HFFc6 (cell line): ENCODE measurements at places on chromosomes 16 and 17.

DNA sequence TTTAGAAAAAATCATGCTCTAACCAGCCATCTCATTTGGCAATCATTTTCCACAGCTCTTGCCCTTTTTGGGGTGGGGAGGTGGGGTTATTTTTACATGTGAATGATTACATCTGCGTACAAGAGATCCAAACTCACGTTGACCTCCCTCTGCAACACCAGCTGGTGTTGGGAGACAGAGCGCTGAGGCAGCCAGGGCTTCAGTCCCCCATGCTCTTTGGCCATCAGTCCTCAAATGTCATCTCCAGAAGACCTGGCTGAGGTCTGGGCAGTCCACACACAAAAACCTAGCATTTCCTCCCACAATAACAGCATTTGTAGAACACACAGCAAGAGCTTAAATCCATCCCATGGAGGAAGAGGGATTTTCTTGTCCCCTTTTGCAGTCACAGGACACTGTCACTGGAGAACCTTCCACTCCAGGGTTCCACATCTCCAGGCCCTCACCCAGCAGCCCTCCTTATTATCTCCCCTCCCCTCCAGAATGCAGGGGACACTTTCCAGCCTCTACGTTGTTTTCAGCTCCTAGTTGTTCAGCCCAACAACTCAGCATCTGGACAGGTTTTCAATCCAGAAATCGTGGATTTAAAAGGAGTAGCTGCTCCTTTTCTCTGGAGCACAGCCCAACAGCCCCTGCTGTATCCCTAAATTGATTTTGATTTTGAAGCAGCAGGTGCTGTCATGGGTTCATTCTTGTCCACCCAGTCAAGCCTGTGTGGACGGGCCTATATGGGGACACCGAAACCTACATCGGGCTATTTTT is 21.1 kb downstream of the MEOX1 start:
- DNase-seq = no peak

DNA sequence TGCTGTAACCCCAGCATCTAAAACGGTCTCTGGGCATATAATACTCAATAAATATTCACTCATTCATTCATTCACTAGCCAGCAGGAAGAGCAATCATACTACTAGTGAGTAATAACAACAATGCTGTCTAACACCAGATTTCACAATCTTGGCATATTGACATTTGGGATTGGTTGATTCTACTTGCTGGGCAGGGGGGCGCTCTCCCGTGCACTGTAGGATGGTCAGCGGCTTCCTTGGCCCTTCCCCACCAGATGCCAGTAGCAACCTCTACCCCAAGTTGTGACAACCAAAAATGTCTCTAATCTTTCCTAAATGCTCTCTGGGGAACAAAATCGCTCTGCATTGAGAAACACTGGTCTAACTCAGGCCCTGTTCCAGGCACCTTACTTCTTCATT is 20.7 kb downstream of the WFDC1 start:
- DNase-seq = no peak

DNA sequence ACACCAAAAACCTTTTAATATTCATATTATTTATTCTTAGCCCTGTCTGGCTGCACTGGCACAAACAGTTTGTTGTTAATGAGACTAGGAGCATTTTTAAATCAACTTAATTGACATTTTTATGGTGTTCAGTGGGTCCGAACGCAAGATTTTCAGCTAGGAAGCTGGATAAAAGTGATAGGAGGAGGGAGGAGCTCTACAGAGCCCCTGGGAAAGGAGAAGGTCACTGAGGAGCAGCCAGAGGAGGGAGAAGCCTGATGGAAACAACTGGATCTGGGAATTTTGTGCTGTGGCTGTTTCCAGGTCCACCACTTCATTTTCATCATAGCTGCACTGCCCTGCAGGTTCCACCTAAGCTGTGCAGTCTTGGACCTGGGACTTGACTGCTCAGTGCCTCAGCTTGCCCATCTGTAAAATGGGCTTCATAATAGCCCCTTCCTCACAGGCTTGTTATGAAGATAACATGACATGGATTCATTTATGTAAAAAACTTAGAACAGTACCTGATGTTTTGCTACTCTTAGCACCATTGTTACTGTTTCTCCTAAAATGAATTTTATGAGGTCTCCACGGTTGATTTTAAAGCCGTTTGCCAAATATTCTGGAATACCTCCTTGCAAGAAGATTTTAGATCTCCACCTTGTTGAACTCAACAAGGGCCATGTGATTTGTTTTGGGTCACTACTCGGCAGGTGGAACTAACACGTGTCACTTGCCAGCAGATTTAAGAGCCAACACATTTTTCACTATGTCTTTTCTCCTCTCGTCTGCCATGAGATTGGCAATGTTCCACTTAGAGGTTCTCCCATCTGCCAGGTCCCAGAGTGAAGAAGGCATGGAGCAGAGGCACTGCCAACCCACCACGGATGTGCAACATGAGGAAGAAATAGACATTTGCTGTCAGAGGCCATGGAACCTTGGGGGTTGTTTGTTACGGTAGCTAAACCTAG is 18.7 kb upstream of the GRIN2A start:
- DNase-seq = no peak

DNA sequence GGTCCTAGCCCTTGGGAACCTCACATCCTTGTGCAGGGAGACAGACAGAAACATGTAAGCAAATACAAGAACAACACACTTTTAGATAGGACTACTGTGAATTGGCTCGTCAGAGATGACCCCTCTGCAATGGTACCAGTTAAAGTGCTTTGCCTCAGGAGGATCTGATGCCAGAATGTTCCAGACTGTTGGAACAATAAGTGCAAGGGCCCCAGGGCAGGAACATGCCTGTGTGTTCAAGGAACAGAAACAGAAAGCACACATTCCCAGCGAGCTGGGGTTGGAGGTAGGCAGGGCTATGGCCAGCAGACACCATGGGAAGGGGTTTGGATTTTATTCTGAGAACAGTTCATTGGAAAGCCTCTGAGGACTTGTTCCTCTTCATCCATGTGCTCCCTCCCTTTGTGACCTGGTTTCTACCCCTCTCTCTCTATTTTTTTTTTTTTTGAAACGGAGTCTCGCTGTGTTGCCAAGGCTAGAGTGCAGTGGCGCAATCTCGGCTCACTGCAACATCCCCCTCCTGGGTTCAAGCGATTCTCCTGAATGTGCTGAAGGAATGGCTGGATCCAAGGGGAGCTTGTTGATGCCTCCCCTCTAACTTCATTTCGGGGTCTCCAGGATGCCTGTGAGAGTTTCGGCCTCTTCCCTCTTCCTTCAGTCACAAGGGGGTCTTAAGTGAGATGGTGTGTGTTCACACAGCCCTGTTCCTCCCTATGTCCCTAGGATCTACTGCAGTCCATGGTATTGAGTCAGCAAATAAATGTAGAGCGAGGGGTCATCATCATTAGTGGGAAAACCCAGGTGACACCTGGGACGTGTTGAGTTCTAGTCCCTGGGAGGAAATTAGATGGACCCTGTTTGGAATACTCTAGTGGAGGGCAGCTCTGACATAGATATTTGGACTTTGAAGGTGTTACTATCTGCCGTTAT is 6.4 kb downstream of the STAT5A start:
- DNase-seq = no peak

- peak; percentile 16 for DNase-seq
Measured at GRCh38 chr17:64580384-64581315, 73.9 kb downstream of the CEP95 start.

GRCh38 chr16:71882505-71883167 is 1.3 kb downstream of the ZNF821 start:
- DNase-seq = peak; percentile 66

GRCh38 chr17:68861602-68862001 is 93.6 kb downstream of the ABCA8 start:
- DNase-seq = no peak

DNA sequence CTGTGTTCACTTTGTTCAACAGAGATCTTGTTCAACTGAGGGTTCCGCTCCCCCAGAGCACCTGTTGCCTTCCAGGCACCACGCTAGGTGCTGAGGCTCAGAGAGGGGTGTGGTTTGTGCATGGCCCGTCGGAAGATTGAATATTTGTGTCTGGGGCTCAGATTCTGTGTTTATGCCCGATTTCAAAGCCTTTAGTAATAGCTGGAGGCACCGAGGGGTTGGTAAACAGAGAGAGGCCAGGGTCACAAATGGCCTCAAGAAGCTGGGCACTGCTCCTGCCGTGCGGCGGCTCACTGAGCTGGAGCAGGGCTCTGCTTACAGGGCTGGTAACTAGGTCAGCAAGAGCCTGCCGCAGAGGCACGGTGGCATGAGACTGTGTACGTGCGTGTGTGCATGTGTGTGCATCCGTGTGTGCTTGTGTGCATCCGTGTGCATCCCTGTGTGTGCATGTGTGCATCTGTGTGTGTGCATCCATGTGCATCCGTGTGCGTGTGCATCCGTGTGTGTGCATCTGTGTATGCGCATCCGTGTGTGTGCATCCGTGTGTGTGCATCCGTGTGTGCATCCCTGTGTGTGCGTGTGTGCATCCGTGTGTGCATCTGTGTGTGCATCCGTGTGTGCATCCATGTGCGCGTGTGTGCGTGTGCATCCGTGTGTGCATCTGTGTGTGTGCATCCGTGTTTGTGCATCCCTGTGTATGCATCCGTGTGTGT is 5.4 kb downstream of the ITGAE start:
- DNase-seq = no peak

- DNase-seq = no peak
Measured at GRCh38 chr17:73393962-73394361, 82.2 kb upstream of the CDC42EP4 start.

- DNase-seq = no peak
Measured at GRCh38 chr17:69477204-69477902, 62.9 kb downstream of the MAP2K6 start.

- DNase-seq = no peak
Measured at GRCh38 chr17:4635823-4636375, 5.6 kb downstream of the ALOX15 start.

- DNase-seq = no peak
Measured at GRCh38 chr17:82013772-82014321, 8.8 kb downstream of the CENPX start.

- DNase-seq = no peak
Measured at GRCh38 chr17:55040611-55041010, 72.0 kb downstream of the STXBP4 start.
